ENCODE measurements at places on chromosomes 6 and 20.

- DNase-seq = no peak
Measured at GRCh38 chr6:69622230-69622629, 174.6 kb downstream of the LMBRD1 start.

- DNase-seq = no peak
Measured at GRCh38 chr6:105164418-105164817, 15.4 kb downstream of the POPDC3 start.

GRCh38 chr6:77368660-77369313 lies 94.5 kb downstream of the HTR1B start:
- DNase-seq = no peak

GRCh38 chr6:22152841-22153240 lies 144.0 kb downstream of the PRL start:
- DNase-seq = no peak

DNA sequence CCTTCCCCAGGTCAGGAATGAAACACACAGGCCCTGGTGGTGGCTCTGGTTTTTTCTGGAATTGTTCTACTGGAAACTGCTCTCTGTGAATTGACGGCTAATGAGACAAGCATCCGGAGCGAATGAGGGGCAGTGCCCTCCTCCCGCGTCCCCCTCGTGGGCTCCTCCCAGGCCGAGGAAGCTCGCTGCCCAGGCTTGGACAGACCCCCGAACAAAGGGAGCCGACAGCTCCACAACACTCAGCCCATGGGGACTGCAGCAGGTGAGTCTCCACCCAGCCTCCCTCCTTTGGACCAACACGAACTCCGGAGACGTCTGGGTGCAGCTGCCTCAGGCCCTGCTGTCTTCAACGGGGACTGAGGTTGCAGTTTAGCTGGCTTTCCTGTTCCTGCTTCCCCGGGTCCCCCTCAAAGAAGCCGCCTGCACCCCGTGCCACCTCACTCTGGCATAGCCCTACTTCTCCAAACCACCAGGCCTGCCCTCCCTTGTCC lies 31.3 kb upstream of the AFDN start:
- no peak for DNase-seq

GRCh38 chr6:131549811-131550210 lies 23.2 kb upstream of the ARG1 start:
- no peak for DNase-seq

GRCh38 chr6:321536-322258 lies 29.4 kb downstream of the DUSP22 start:
- DNase-seq = no peak

DNA sequence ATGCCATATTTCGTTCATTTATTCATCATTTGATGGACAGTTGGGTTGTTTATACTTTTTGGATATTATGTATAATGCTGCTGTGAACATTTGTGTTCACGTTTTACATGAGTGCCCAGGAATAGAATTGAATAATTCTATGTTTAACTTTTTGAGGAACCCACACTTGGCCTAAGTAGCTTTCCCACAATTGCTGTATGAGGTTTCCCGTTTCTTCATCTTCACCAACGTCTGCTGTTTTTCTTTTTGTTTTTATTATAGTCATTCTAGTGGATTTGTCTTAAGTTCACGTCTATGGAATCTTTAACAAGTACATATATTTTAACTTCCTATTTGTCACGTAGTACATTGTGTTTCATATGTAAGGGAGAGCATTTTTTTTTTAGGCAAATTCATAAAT lies 110.3 kb downstream of the JARID2 start:
- DNase-seq = no peak

DNA sequence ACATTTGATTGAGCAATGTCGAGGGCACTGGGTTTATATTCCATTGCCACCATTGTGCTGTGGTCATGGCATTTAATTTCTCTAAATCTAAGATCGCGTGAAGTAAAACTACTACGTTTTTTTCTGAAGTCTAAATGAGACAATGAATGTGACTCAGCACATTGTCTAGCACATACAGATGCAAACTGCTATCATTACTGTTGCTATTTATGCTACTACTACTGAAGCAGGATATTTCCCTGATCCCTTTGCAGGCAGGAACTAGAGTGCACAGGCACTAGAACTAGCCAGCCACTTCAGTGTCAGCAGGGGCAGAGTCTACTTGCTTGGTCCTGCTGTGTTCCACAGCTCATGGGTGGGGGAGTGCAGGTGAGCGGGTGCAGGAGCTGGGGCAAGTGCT lies 449.7 kb downstream of the CDKAL1 start:
- DNase-seq = no peak

DNA sequence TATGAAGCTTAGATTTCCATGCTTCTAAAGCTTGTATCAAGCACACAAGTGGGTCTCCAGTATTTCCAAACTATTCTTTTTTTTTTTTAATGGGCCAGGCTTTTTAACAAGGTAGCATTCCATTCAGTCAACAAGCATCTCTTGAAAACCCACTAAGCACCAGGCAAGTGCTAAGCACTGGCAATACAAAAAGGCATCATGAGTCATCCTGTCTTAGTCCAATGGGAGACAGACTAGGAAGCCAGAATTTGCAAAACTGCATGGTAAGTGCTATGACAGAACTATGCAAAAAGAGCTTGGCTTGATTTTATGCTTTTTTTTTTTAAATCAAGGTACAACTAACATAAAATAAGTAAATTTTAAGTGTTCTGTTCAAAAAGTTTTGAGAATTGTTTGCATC lies 109.3 kb upstream of the DST start:
- no peak for DNase-seq
